ENCODE measurements at places on chromosomes 5 and 9. TPM values are rescaled to one million over a fixed set of nuclear protein-coding genes. Genes with fewer than 3 reads are reported as not detected.

- H3K4me3 ChIP-seq = no peak overlapping the region
- no peaks in the 10 kb centered on the region for H3K27me3 ChIP-seq
- DNase-seq = peak; percentile 56
- H3K36me3 ChIP-seq = no peaks in the 10 kb centered on the region
Measured at GRCh38 chr5:144183254-144183889, 12.7 kb downstream of the KCTD16 start.

DNA sequence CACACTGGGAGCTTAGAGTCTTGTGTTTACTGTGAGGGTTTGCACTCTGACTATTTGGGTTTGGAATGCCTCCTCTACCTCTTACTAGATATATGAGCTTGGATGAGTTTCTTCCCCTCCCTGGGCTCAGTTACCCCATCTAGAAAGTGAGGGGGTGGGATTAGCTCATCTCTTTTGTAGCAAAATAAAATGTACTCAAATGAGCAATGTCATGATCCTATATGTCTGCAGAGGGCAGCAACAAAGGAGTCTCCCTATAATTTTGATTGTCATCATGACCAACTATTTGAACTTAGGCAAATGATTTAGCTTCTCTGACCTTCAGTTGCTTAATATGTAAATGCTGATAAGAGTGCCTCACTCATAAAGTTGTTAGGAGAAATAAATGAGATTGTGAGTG is 109.0 kb downstream of the DPYSL3 start:
- no peak overlapping the region for H3K4me3 ChIP-seq
- H3K36me3 ChIP-seq = peaks cover 8% of the 10 kb centered on the region
- peak; percentile 42 for DNase-seq
- H3K4me1 ChIP-seq = peaks cover 22% of the 10 kb centered on the region
- no peaks in the 10 kb centered on the region for H3K27me3 ChIP-seq

Gene ARHGEF37
- 0.38 TPM for polyA plus RNA-seq

Gene LMX1B
- not detected for polyA plus RNA-seq

Gene TEX48
- polyA plus RNA-seq = not detected
